ENCODE measurements at places on chromosomes 11 and 22.

GRCh38 chr22:27381552-27381951, 420.0 kb downstream of the MN1 start:
- DNase-seq: no peak
- no peak overlapping the region for H3K4me3 ChIP-seq
- H3K36me3 ChIP-seq: no peaks in the 10 kb centered on the region

DNA sequence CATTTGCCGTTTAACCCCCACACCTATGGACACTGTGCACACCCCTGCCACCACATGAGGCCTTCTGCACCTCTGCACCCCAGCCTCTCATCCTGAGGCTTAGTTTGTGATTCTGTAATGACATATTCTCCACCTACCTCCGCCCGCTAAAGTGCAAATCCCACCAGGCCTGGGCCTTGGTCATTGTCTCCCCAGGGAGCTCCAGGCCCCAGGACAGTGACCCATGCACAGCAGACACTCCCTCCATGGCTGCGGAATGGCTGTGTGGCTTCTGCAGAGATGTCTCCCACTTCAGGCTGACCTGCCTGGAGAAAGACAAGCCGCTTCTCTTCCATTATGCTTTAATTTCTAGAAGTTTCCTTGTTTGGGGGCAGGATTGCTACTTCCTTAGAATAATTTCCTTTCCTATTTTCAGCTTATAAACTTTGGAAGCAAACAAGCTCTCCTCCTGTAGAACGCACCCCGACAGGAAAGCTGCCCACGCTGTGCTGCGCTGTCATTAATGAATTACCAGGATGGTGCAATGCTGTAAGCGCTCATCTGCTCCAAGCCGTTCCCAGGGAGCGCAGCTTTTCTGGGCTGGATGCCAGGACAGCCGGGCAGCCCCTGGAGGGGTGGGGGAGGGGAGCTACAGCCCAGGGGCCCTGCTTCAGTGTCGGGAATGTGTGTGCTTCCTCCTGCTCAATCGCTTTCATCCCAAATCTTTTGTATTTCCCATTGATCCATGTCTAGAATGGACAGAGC, 618.0 kb downstream of the BRD1 start:
- no peaks in the 10 kb centered on the region for H3K36me3 ChIP-seq
- no peak overlapping the region for H3K4me3 ChIP-seq
- no peak overlapping the region for H3K27ac ChIP-seq
- no peaks in the 10 kb centered on the region for H3K4me1 ChIP-seq

- no peaks in the 10 kb centered on the region for H3K27me3 ChIP-seq
- no peak overlapping the region for H3K4me3 ChIP-seq
- H3K27ac ChIP-seq: no peak overlapping the region
- H3K36me3 ChIP-seq: no peaks in the 10 kb centered on the region
These were observed 82.4 kb downstream of the FAT3 start for GRCh38 chr11:92306966-92307510.

GRCh38 chr11:7418061-7418460, 67.2 kb upstream of the OLFML1 start:
- H3K36me3 ChIP-seq: no peaks in the 10 kb centered on the region
- no peak overlapping the region for H3K27ac ChIP-seq
- no peak for DNase-seq
- H3K4me3 ChIP-seq: no peak overlapping the region
- H3K27me3 ChIP-seq: no peaks in the 10 kb centered on the region

DNA sequence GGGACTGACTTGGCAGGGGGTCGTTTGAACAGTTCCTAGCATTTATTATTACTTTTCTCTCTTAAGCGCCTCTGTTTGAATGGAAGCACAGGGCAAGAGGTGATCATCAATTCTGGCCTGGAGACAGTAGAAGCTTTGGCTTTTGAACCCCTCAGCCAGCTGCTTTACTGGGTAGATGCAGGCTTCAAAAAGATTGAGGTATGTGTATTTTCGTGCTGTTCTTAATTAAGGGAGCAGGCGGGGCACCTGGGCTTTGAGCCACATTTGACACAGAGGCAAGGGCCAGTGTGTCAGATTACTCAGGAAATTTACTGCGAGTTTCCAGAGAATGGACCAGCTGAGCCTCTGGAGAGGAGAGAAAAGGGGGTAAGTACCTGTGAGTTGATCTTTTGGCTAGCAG, 102.4 kb upstream of the SORL1-AS1 start:
- no peak overlapping the region for H3K4me3 ChIP-seq
- DNase-seq: no peak
- no peak overlapping the region for H3K27ac ChIP-seq

- H3K4me1 ChIP-seq: no peaks in the 10 kb centered on the region
- peak overlapping the region; percentile 92 for H3K27ac ChIP-seq
- H3K27me3 ChIP-seq: no peaks in the 10 kb centered on the region
- H3K4me3 ChIP-seq: peak overlapping the region; percentile 60
These were observed 616 bp downstream of the BTBD10 start for GRCh38 chr11:13462311-13462900.

DNA sequence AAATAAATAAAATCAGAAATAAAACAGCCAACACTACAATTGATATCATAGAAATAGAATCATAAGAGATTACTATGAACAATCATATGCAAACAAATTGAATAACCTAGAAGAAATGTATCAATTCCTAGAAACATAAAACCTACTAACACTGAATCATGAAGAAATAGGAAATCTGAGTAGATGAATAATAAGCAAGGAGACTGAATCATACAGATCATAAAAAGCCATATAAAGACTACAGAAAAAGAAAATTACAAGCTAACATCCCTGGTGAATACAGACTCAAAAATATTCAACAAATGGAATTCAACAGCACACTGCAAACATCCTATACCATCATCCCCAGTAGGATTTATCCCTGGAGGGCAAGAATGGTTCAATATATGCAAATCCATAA, 135.6 kb downstream of the SBF2 start:
- no peak overlapping the region for H3K4me3 ChIP-seq
- H3K27ac ChIP-seq: no peak overlapping the region
- no peaks in the 10 kb centered on the region for H3K4me1 ChIP-seq
- DNase-seq: no peak

DNA sequence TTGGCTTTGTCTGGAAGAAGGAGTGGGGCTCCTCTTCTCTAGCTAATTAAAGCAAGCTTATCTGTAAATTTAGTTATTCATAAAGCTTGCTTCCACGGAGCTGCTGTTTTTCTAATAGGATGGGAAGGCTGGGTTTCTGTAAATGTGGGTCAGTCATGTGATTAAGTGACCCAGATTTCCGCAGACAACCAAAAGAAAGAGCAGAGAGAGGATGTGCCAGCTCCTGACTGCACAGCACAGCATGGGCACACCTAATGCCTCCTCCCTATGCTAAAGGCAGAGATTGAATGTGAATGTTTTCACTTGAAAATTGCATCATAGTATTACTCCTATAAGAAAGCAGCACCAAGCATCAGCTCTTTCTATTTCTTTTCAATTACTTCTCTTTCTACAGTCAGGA, 160.2 kb downstream of the FAT3 start:
- no peak overlapping the region for H3K27ac ChIP-seq
- no peaks in the 10 kb centered on the region for H3K27me3 ChIP-seq
- H3K4me3 ChIP-seq: no peak overlapping the region
- DNase-seq: no peak
- H3K4me1 ChIP-seq: no peaks in the 10 kb centered on the region

- peaks cover 4% of the 10 kb centered on the region for H3K27me3 ChIP-seq
- peaks cover 5% of the 10 kb centered on the region for H3K4me1 ChIP-seq
- H3K4me3 ChIP-seq: no peak overlapping the region
These were observed 454.9 kb upstream of the CADM1 start for GRCh38 chr11:115959081-115959486.

DNA sequence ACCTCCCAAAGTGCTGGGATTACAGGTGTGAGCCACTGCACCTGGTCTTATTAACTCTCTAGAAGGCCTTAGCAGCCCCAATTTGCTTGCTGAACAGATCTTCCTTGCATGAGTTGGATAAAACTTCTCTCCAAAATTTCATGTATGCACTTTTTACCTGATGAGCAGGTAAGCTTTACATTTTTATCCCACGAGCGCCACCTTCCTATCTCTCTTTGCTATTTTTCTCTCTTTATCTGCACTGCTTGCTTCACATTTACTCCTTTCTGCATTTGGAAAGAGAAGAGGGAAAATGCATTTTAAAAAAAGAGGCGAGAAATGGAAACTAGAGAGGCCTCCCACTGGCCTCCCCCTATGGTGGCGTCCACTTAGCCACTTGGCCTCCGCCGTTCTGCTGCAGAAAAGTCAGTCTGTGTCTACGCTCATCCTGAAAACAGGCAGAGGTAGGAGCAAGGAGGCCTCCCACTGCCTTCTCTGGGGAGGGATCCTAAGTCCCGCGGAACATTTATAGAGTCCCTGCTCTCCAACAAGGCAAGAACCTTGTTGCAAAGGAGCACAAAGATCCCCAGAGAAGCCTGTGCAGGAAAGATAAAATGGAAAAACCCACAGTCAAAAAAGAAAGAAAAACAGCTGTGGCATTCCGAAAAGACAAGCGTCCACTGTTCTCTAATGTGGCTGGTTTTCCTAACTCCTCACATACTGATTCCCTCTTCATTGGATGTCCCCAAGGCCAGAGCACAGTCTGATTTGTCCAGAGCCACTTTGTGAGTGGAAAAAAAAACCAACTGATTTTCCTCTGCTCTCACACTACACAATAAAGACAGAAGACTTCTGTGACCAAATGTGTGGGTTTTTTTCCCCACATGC, 62.2 kb upstream of the INCENP start:
- H3K36me3 ChIP-seq: no peaks in the 10 kb centered on the region
- no peak for DNase-seq
- H3K27ac ChIP-seq: peak overlapping the region; percentile 70
- H3K4me3 ChIP-seq: no peak overlapping the region
- no peaks in the 10 kb centered on the region for H3K27me3 ChIP-seq

DNA sequence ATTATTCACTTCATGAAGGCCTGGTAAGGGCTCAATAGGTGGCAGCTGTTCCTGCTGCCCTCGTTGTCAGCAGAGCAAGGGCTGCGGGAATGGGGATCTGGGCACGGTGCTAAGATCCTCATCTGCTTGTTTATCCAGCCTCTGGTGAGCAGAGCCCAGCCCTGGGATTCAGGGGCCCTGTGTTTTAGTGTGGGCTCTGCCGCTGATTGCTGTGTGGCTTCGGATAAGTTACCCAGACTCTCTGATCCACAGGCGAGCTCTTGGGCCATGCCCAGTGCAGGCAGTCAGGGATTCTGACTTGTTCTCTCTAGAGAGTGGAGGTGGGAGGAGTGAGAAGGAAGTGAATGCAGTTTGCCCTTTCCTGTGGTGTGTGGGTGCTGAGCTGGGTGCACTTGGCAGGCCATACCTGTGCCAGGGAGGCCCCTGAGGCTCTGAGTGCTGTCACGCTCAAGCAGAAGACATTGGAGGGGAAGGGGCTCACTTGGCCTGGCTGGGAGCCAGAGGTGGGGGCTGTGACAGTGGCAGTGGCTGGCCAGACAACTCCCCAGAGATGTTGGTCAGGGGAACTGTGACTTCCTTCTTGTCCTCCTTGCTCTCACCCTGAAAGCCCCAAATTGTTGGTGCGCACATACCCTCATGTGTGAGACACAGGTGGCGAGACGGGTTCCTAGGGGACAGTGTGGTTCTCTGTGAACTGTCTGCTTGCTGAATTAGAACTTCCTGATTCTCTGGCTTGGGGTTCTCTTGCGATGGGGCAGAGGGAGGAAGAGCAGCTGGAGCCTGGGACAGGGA, 43.7 kb downstream of the CD82 start:
- DNase-seq: no peak
- peaks cover 42% of the 10 kb centered on the region for H3K36me3 ChIP-seq
- no peaks in the 10 kb centered on the region for H3K27me3 ChIP-seq
- no peaks in the 10 kb centered on the region for H3K4me1 ChIP-seq

GRCh38 chr11:57791321-57792059, 29.9 kb downstream of the CTNND1 start:
- peak overlapping the region; percentile 58 for H3K27ac ChIP-seq
- no peak for DNase-seq
- no peaks in the 10 kb centered on the region for H3K27me3 ChIP-seq
- peaks cover 65% of the 10 kb centered on the region for H3K4me1 ChIP-seq
- peaks cover 2% of the 10 kb centered on the region for H3K36me3 ChIP-seq
- no peak overlapping the region for H3K4me3 ChIP-seq

DNA sequence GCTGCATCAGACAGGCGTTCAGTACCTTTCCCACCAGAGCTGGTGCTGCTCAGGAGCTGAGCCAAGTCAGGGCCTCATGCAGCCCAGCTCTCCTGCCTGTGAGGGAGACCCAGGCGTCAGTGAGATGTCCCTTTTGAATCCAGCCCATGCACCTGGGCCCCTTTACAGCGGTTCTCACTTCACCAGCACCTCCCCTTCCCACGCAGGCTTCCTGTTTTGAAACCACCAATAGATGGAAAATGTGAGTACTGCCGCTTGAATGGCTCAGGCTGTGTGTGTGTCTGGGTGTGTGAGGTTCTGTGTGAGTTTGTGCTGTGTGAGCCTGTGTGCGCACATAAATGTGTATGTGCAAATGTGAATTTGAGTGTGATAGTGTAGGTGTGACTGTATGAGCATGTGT, 88.4 kb downstream of the UBASH3B start:
- no peak overlapping the region for H3K27ac ChIP-seq
- no peaks in the 10 kb centered on the region for H3K36me3 ChIP-seq
- H3K4me1 ChIP-seq: no peaks in the 10 kb centered on the region
- no peak overlapping the region for H3K4me3 ChIP-seq
- peak; percentile 29 for DNase-seq

- no peaks in the 10 kb centered on the region for H3K36me3 ChIP-seq
- H3K27me3 ChIP-seq: no peaks in the 10 kb centered on the region
- H3K27ac ChIP-seq: no peak overlapping the region
- no peak overlapping the region for H3K4me3 ChIP-seq
- DNase-seq: no peak
These were observed 106.9 kb upstream of the SORL1-AS1 start for GRCh38 chr11:121559606-121560200.

- DNase-seq: no peak
- no peak overlapping the region for H3K4me3 ChIP-seq
- no peaks in the 10 kb centered on the region for H3K27me3 ChIP-seq
- H3K4me1 ChIP-seq: no peaks in the 10 kb centered on the region
These were observed 181.0 kb downstream of the INSC start for GRCh38 chr11:15295695-15296094.

GRCh38 chr11:102760344-102761035, 19.9 kb downstream of the MMP10 start:
- no peak overlapping the region for H3K4me3 ChIP-seq
- no peaks in the 10 kb centered on the region for H3K4me1 ChIP-seq
- peak; percentile 16 for DNase-seq
- H3K27ac ChIP-seq: no peak overlapping the region

- DNase-seq: no peak
- H3K4me3 ChIP-seq: no peak overlapping the region
- H3K27me3 ChIP-seq: no peaks in the 10 kb centered on the region
These were observed 14.7 kb downstream of the PHF21B start for GRCh38 chr22:44995105-44995514.

Measured in tibial nerve (tissue), 4 donors.